ENCODE measurements at places on chromosomes 7 and 10.

- DNase-seq, result no peak
Observed at GRCh38 chr10:80425901-80426300, 17.6 kb downstream of the PRXL2A start.

GRCh38 chr7:42347616-42348015 is 110.6 kb upstream of the GLI3 start:
- DNase-seq, result no peak

DNA sequence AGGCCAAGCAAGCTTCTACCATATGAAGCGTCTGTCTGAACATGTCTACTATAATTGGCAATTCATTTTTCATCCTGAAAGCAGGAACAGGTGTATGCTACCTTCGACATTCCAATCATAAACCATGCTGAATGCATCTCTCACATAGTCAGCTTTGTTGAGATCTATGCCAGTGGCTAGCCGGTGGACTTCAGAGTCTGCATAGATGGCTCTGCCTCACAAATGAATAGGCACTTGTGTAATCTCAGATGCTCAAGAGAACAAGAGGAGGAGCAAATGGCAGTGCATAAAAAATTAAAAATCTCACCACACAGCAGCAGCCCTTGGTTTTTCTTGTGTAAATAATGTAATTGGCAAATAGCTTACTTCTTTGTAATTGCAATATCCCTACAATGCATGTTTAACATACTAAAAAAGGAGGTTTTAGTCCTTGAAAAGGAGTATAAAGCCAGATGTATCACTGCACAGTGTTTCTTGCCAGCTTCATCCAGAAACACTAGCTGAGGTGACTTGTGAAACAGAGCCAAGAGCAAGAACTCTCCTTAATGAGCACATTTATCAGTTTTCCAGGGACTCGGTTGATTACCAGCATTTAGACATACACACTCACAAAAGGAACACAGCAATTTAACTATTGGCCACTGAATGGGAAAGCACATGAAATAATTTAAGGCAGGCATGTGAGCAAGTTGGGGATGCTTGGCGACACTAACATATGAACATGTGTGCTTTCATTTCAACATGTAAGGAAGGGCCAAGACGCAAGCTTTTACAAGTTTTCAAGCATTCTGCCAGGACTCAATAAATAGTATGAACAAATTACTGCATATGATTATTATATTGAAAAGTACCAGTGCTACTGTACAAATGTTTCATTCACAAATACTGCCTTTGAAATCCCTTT is 249.9 kb upstream of the PLXNA4 start:
- no peak for DNase-seq

GRCh38 chr7:128123291-128124037 is 92.2 kb upstream of the LRRC4 start:
- no peak for DNase-seq

- DNase-seq, result no peak
Observed at GRCh38 chr7:38907766-38908165, 1.2 kb downstream of the VPS41 start.

GRCh38 chr7:20122073-20122472 is 95.1 kb downstream of the MACC1 start:
- no peak for DNase-seq

Measured in CD4-positive, alpha-beta T cell treated with Interferon gamma for 1 hour (primary cell).